ENCODE measurements at places on chromosomes 2 and 18. TPM values are rescaled to one million over a fixed set of nuclear protein-coding genes. Genes with fewer than 3 reads are reported as not detected.

The DAPL1 gene
- not detected for total RNA-seq

GRCh38 chr2:88697370-88698026 is 6.0 kb downstream of the RPIA start:
- no peaks in the 10 kb centered on the region for H3K27me3 ChIP-seq
- H3K4me3 ChIP-seq: peak overlapping the region; percentile 19
- H3K27ac ChIP-seq: no peak overlapping the region
- peak; percentile 36 for DNase-seq

- H3K36me3 ChIP-seq: no peaks in the 10 kb centered on the region
- DNase-seq: no peak
- H3K27ac ChIP-seq: no peak overlapping the region
- no peaks in the 10 kb centered on the region for H3K4me1 ChIP-seq
These were observed 60.3 kb downstream of the VRK2 start for GRCh38 chr2:58106896-58107295.

DNA sequence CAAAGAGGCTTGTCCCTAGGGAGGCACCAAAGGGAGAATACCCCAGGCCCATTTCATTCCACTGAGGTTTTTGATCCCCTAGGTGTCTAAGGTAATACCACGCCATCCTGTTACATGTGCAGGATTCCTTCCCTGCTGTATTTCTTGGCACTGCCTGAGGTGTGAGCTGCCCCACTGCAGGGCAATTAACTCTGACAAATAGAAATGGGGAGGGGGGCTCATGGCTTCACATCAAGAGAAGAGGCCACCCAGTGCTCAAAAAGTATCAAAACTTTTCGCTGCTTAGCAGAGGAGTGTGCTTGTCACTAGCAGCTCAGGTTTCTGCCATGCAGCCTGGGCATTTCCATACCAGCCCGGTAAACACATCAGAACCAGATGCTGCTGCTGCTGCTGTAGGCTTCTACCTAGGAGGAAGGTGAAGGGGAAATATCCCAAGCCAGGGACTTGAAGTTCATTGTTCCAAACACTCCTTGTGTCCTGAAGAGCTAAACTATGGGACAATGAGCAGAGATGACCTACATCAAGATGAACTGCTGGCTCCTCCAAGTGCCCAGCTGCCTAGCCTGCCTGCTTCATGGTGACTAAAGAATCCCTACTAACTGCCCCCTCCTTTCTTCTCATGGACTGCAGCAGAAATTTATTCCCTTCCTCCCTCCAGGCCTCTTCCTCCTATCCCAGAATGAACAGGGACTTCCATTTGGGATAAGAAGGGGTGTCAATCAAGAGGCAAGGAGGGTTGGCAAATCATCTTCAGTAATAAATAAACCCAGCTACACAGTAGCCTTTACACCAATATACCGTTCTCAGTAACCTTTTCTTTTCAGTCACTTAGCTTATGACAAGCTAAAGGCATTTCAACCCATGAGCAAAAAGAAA is 16.4 kb downstream of the POU3F3 start:
- no peak overlapping the region for H3K4me3 ChIP-seq
- H3K4me1 ChIP-seq: no peaks in the 10 kb centered on the region
- no peak overlapping the region for H3K27ac ChIP-seq
- peaks cover 16% of the 10 kb centered on the region for H3K27me3 ChIP-seq
- no peak for DNase-seq
